Activated CD8-positive, alpha-beta memory T cell treated with anti-CD3 and anti-CD28 coated beads, Interleukin-2, amount 50 U/mL, for 4 hours (primary cell): ENCODE measurements at places on chromosomes 2 and 18.
A peak's percentile ranks its signal among the peaks of the same experiment; 100 is the strongest.

GRCh38 chr2:70087702-70088597 lies 673 bp downstream of the PCBP1 start:
- peak; percentile 51 for DNase-seq

- DNase-seq: no peak
Observed at GRCh38 chr2:182818501-182818900, 47.9 kb downstream of the FRZB start.

GRCh38 chr2:71933467-71934319 lies 214.0 kb downstream of the CYP26B1 start:
- DNase-seq: no peak

DNA sequence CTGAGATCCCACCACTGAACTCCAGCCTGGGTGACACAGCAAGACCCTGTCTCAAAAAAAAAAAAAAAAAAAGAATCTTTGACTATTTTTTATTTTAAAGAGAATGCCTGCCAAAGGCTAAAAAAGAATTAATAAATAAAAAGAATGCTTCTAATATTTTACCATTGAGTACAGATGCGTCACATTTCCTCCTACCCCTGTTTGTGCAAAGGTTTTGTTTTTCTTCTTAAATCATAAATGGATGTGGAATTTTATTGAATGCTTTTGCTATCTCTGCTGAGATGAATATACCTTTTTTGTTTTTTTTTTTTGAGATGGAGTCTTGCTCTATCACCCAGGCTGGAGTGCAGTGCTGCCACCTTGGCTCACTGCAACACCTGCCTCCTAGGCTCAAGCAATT lies 22.8 kb downstream of the CYBRD1 start:
- no peak for DNase-seq
